ENCODE measurements at places on chromosomes 6 and 20.

DNA sequence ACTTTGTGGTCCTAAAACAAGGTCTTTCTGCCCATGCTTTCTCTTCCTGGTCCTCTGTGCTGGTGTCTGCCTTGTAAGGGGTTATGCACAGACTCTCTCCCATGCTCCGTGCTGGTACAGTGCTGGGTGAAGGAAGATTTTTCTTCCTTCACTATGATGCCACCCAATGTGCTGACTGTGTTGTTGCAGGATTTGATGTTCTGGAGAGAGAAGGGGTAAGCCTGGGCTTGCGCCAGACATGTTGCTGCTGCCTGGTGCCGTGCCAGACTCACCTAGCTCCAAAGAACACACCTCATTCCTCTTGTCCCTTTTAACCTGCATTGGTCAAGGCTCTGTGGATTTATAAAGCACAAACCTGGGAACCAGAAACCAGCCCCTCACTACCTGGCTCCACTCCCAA is 28.4 kb upstream of the ARMH2 start:
- peak; percentile 27 for DNase-seq

- DNase-seq: no peak
These were observed 167.2 kb downstream of the LINC00237 start for GRCh38 chr20:20939006-20939405.

- DNase-seq: no peak
These were observed at the start of gene GNMT for GRCh38 chr6:42960243-42961019. TSS of gene GNMT (plus strand) at chr6:42960754. CDS start at chr6:42960768, 14 bp downstream.

- no peak for DNase-seq
These were observed 2.6 kb downstream of the HCRTR2 start for GRCh38 chr6:55176958-55177357.

DNA sequence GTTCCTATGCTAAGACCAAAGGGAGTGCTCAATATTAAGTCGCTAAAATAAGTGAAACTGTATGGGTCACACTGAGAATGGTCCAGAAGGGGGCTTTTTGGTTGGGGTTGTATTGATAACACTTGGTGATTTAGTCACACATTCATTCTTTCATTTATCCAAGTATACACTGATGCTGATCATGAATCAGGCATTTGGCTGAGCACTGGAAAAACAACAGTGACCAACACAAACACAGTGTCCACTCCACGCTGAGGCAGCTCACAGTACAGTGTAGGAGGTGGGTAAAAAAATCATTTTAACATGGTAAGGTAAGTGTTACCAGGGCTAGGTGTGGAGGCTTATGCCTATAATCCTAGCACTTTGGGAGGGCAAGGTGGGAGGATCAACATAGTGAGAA is 9.2 kb upstream of the FAM83C start:
- DNase-seq: no peak

DNA sequence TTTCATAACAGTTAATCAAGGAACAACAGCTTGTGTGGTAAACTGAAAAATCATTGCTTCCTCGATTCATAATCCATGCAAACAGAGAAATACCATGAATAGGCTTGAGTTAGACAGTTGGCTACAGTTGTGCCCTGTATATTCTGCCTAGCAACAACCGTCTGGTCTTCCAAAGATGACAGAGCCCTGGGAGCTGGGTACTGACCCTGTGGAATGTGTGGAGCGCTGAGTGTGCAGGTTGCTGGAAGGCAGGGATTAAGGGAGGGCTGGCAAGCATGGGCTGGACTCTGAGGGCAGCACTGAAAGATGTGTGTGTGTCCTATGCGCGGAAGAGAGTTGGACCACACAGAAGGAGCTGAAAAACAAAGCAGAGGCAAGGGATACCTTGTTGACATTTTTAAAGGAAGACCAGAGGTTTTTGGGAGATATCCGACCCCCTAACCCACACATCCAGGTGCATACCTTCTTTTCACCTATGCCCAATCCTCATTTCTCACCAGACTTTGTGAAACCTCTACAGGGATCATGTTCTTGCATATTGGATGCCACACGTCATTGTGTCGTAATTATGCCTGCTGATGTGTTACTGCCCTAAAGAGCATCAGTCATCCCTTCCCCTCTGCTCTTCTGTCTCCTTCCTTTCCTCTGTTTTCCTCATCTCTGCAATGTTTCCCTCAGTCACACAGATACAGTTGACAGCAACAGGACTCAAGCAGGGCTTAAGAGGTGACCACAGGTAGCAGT is 58.2 kb upstream of the VGLL2 start:
- peak; percentile 57 for DNase-seq

Measured in HTR-8/SVneo (cell line).